ENCODE measurements at places on chromosomes 4 and X.

DNA sequence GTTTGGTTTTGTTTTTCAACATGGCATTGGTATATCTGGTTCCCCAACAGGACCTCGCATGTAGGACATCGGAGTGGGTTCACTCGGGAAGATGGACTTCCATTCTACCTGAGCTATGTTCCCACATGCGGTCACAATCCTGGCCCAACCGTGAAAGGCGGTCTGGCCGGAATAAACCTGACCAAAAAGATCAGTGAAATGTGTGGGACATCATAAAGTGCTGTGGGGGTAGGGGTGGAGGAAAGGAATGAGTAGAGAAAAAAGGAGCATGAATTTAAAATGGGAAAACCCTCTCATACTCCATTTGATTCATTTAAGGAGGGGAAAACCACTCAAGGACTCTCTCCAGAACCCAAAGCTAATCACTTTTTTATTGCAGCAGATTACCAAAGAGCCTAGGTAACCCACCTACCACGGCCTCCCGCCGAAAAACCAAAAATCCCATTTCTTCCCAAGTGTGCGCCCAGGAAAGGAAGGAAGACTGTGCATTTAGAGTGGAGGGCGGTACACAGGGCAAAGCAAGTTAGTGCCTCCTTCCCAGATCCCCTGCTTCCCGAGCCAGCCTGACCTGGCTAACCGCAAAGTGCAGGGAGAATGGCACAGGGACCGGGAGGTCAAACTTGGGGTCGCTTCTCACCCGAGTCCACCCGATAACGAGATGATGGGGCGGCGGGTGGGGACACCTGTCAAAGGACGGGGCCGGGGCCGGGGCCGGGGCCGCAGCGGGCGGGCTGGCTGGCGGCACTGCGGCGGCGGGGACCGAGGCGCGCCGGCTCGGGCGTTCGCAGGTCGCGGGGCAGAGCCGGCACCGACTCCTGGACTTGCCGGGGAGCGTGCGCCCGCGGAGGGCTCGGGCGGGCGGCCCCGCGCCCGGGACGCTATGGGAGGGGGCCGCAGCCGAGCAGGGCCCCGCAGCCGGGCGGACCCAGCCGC lies 669 bp downstream of the TMEM150C start:
- DNase-seq, result no peak

GRCh38 chr4:157151711-157152110 lies 68.8 kb upstream of the GRIA2 start:
- DNase-seq, result no peak

DNA sequence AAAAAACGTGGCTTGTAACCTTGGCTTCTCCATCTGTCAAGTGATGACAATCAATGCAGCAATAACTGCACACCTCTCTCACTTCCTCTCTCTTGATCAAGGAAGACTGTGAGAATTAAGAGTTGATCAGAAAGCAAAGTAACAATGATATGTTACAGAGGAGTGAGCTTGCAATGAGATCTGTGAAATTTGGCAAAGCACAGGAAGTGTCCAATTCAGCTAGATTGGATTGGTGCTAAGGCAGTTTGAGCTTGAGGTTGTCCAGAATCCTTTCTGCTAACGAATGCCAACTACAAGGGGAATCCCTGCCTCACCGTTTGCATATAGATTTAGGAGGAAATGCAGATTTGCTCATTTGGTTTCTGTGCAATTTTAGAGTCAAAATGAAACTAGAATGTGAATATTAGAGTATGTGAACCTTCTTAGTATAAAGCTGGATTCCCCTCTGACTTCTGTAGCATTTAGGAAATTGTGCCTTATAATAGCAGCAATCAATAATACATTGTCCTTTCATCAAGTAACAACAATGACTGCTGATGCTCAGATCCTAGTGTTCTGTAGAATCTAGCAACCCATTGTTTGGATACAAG lies 346.4 kb downstream of the PTTG2 start:
- no peak for DNase-seq

DNA sequence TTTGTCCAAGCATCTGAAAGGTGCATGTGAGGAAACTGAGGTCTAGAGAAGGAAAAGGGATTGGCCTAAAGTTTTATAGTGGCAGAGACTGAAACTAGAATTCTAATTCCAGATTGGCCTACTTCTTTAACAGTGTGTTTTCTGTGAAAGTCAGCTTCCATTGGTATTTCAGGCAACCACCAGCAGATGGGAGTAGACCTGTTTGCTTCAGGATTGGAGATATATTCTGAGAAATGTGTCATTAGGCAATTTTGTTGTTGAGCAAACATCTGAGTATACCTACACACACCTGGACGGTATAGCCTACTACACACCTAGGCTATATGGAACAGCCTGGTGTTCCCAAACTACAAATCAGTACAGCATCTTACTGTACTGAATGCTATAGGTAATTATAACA lies 207.3 kb upstream of the RADX start:
- DNase-seq, result no peak
